ENCODE measurements at places on chromosomes 16 and 17.

DNA sequence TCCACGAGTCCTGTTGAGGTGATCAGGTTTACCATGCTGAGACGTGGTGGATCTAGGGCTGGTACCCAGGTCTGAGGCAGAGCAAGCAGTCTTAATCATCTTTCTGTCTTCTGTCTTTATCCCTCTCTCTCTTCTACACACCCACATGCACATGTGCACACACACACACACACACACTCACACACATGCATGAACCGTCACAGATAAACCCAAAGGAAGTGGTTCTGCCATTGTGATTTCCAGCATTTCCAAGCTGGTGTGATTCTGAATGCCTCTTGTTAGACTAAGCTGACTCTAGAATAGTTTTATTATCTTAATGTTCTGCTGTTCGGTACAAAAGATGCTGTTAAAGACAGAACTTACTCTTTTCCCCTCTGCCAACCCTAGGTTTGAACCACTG is 411.8 kb upstream of the SALL1 start:
- no peak for DNase-seq

DNA sequence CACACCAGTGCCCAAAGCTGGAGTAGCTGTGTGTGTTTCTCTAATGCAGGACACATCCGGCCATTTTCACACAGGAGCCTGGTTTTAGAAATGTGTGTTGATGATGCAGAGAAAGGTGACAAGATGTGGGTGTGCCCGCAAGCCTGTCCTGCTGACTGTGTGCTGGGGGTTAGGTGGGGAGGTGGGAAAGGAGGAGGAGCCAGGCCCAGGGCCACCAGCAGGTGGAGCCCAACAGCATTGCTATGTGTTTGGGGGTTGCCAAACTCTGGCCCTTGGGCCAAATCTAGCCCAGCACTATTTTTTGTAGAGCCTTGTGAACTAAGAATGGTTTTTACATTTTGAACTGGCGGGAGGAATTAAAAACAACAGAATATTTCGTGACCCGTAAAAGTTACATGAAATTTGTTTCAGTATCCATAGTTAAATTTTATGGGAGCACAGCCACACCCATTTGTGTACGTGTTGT is 61.7 kb upstream of the LGALS9 start:
- DNase-seq: peak; percentile 82

- no peak for DNase-seq
Measured at GRCh38 chr16:68732042-68732680, 4.9 kb upstream of the CDH1 start.

GRCh38 chr16:64711596-64711995 is 410.3 kb downstream of the CDH11 start:
- DNase-seq: no peak

- no peak for DNase-seq
Measured at GRCh38 chr16:2159175-2159838, 3.7 kb downstream of the TRAF7 start.

DNA sequence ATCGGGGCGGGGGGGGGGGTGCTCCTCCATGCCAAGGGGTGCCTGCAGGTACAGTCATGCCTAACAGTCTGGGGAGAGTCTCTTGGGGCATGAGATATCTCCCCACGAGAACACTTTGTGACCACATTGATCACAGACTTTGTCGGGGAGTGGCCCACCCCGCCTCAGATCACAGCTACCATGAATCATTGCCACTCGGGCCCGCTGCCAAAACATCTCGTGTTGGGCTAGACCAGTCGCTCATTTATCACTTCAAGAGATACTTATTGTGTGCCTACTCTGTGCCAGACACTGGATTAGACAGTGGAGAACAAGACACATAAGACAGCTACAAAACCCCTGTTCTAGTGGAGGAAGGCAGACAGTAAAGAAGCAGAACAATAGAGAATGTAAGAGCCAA is 72.6 kb downstream of the CLEC16A start:
- DNase-seq: peak; percentile 81

- no peak for DNase-seq
Measured at GRCh38 chr17:45848868-45849535, 4.3 kb downstream of the SPPL2C start.

GRCh38 chr17:75625813-75626486 is 7.3 kb upstream of the SMIM5 start:
- peak; percentile 64 for DNase-seq

GRCh38 chr17:38415250-38416194 is 12.7 kb upstream of the ARHGAP23 start:
- DNase-seq: peak; percentile 67

- DNase-seq: no peak
Measured at GRCh38 chr16:3998793-3999478, 117.3 kb downstream of the ADCY9 start.

GRCh38 chr16:88678224-88678979 is 7.9 kb downstream of the SNAI3 start:
- no peak for DNase-seq

DNA sequence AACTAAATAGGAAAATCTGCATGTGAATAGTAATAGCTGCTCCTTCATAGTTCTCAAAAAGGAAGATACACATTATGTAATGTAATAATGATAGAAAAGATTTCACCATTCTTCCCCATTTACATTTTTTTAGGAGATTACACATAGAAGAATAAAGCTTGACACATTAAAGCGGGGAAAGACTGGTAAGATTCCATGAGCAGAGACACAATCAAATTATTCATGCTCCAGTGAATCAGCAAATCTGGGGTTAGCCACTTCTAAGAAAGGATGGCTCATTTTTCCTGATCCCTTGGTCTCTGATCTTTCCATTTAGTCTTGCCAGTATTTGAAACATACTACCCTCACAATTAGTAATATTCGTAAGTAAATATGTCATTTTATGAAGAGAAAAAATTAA is 81.9 kb downstream of the CA4 start:
- no peak for DNase-seq

- no peak for DNase-seq
Measured at GRCh38 chr17:20281860-20282259, 185.5 kb downstream of the LGALS9B start.

- no peak for DNase-seq
Measured at GRCh38 chr17:70767102-70767701, 597.9 kb downstream of the KCNJ2 start.

- no peak for DNase-seq
Measured at GRCh38 chr16:54630284-54630967, 300.2 kb upstream of the IRX5 start.

DNA sequence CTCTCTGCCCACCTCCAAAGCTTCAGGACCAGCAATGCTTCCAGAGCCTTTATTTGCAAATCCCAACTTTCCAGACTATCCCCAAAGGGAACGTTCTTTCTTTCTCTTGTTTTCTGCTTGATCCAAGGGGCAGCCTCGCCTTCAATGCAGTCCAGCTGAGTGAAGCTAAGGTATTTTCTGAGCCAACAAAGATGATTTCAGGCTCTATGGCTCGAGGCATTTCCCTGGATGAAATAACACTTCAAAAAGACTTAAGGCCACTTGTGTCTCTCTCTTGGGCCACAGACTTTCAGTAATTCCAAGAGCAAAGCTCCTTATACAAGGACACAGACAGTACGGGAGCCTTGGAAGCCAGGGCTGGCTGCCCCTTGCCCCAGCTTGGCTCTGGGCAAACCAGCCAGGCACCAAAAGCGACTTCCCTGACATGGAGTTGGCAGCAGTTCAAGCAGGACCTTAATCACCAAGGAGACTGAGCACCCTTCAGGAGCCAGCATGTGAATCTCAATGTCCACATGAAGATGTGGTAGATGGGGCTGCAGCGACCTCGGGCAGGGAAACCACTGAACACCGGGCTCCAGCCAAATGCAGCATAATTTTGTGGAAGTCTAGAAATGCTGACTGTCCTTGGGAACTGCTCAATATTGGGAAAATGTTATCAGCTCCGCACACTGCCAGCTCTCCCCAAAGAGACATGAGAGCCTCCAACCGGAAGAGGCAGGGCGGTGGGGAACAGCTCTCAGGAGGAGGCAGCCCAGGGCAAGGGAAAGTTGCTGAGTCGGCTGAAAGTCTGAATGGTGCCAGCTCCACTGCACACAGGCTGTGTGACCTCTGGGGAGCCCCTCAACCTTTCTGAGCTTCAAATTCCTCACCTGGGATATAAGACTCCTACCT is 39.0 kb downstream of the TK2 start:
- DNase-seq: no peak

DNA sequence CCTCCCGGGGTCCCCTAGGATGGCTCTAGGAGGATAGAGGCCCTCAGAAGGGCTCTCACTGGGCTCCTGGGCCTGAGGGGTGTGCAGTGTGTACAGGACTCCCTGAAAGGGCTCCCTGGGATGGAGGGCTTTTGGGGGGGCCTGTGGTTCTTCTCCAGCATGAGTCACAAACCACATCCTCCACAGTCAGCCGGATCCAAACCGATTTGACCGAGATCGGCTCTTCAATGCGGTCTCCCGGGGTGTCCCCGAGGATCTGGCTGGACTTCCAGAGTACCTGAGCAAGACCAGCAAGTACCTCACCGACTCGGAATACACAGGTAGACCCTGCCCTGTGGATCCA is 4.5 kb downstream of the TRPV2 start:
- DNase-seq: peak; percentile 79

- no peak for DNase-seq
Measured at GRCh38 chr17:82980632-82981031, 98.8 kb upstream of the METRNL start.

DNA sequence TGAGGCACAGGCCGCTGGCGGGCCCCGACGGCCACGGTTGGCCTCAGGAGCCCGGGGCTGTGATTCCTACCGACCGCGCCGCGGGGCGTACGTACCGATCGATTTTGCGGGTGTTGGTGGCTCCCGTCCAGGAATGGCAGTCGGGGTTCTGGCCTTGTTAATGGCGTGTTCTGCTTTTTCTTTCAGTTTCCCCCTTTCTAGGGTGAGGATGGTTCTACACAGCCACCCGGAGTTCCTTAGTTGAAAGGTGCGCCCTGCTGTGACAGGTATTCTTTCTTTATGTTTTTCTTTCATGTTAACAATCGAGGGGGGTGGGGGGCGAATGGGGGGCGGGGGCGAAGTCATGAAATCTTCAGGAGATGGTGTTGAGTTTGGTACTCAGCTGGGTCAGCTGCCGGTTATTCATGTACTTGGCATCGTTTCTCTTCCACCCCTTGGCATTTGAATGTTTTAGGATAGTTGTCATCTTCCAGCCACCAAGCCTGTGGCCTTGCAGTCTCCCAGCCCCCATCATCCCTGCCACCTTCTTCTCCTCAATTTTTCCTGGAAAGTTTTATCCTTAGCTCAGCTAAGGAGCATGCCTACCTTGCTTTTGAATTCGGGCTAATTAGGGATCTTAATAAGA is 802 bp downstream of the CYLD start:
- DNase-seq: peak; percentile 68

- DNase-seq: no peak
Measured at GRCh38 chr17:49577963-49578362, 2.3 kb downstream of the NXPH3 start.

DNA sequence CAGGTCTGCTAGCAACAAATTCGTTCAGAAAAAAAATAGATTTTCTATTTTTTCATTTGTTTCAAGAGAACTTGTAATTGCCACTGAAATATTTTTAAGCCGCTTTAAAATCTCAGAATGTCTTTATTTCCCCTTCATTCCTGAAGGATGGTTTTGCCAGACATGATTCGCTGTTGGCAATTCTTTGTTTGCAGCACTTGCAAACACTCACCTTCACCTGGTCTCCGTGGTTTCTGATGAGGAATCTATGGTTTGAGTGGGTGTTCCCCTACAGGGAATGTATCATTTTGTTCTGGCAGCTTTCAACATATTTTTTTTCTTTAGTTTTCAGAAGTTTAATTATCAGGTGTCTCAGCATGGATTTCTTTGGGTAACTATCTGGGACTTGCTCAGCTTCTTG is 36.3 kb upstream of the CBX4 start:
- DNase-seq: no peak

DNA sequence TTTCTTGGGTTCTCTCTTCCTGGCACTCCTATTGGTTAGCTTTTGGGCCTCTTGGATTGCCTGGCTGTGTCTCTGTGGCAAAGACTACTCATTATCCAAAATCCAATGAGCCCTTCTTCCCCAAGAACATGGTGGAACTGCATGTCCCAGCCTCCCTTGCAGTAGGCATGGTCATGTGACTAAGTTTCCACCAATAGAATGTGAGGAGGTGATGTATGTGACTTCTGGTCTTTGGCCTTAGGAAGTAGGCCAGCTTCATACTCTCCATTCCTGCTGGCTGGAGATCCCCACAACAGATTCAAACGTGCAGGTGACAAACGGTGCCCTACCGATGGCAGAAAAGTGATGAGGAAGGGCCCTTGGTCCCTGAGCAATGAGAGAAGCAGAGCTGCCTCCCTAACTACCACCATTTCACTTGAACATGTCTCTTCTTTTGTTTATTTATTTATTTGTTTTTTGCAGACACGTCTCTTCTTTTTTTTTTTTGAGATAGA is 17.3 kb upstream of the SPN start:
- no peak for DNase-seq

DNA sequence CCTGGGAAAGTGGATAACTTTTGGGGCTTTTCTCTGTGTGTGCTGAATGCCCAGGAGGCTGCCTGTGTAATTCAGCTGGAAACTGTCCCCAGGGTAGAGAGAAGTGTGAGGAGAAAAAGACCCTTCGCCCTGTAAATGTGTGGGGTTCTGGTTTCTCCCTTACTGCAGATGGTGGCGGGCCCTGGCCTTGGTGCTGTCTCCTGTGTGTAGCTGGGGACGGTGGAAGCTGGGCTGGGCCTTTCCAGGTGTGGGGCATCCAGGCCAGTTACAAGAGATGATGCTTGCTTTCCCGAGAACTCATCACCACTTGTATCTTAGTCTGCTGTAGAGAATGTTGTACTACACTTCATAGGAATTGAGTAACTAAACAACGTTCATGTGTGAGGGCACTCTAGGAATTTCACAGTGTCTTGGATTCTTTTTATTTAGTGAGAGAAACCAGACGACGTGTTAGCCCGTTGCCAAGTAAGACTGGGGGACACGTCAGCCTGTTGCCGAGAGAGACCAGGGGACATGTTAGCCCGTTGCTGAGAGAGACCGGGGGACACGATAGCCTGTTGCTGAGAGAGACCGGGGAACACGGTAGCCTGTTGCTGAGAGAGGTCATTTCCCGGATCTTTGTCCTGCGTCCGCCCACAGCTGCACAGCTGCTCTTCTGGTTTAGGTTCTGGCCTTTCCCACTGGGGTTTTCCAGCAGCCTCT is 43.1 kb downstream of the TBCD start:
- no peak for DNase-seq

DNA sequence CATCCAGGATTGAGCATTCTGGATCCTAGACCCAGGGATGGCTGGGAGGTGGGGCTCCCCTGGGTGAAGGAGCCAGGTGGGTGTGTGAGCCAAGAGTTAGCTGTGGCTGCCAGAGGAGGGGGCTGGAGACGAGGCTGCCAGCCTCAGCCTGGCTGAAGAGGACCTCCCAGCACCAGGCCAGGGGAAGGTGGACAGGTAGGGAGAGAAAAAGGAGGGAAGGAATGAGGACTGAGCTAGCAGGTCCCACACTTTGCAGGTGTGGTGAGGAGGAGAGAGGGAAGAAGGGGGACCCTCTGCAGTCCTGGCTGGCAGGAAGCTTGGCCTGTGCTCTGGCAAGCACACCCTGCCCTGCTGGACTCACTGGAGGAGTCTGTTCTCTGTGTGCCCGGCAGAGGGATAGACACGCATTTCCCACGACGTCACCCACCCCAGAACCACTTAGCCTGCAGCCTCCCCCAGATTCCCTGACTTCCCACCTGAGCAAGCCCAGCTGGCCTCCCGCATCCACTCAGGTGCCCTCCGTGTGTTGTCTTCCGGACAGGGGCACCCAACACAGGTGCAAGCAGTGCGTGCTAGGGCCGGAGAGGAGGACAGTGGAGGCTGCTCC is 42.0 kb downstream of the SOCS3 start:
- no peak for DNase-seq

GRCh38 chr16:82045465-82045864 is 10.4 kb downstream of the HSD17B2 start:
- DNase-seq: no peak

- peak; percentile 82 for DNase-seq
Measured at GRCh38 chr17:28949185-28950016, 1.9 kb downstream of the PHF12 start.
